ENCODE measurements at places on chromosomes 1 and 21. TPM values are rescaled to one million over a fixed set of nuclear protein-coding genes. Genes with fewer than 3 reads are reported as not detected.

Gene PLA2G2C
- not detected for polyA plus RNA-seq

Gene GPR52
- not detected for polyA plus RNA-seq

DNA sequence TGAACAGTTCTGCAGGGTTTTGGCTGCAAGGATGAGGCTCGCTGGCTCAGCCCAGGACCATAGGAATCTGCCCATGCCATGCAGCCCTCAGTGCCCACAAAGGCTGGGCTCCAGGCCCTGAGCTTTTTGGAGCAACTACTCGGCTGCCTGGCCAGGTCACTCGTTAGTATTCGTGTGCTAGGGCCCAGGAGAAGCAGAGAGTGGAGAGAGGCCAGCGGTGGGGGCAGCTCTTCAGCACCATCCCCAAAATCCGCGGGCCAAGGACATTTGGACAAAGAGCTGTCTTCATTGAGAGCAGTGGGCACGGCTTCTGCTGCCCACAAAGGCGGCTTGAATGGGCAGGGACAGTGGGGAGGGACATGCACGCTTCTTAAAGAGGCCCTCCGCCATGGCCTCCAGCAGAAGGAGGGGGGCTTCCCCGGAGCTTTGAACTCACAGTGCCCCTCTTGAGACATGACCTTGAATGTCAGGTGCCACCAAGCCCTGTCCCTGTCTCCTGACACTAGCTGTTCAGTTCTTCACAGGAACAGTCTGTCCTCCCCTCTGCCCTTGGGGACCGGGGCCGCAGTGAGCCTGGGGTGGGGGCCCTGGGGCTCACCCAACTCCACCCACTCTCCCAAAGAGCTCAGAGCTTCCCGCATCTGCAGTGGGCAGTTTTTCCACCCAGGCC, 106.1 kb upstream of the ARHGEF16 start:
- no peak for DNase-seq

- DNase-seq, result no peak
Measured at GRCh38 chr1:6300342-6301048, 39.6 kb upstream of the GPR153 start.

- peak; percentile 60 for DNase-seq
Measured at GRCh38 chr1:101357444-101357986, 120.7 kb downstream of the S1PR1 start.

GRCh38 chr1:229699613-229700267, 73.7 kb downstream of the URB2 start:
- no peak for DNase-seq

GRCh38 chr1:61227857-61228550, 145.6 kb downstream of the NFIA start:
- no peak for DNase-seq

DNA sequence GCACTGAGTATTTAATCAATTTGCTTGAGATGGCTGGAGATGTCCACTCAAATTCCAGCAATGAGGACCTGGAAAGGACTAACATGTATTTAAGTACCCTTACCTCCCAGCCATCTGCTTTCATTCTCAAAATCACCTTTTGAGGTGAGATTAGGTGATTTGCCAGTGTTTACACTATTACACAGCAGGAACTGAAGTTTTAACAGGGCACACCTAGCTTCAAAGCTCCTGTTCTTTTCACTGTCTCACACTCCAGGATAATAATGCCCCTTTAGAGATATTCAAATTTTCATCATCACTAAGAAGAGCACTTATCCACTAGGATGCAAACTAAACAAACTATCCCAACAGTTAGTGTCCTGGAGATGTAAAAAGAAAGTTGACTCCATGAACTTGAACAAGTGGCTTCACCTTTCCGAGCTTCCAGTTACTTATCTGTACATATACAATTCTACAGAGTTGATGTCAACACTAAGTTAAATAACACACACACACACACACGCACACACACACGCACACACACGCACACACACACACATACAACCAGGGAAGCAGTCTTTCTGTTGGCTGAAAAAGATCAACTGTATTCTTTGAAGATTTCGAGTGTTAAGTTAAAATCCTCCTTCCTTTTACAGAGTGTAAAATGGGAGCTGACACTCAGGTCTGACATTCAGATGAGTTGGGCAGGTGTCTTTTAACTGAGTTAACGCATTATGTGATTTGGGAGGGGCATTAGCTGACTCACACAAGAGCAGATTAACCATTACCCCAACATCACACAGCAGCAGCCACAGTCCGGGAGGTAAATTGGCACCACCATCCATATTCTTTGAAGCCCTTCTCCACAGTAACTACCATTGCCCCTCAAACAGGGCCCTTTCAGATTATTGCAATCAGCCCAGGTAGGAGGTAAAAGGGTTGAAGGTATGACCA, 15.5 kb upstream of the JAK1 start:
- no peak for DNase-seq

GRCh38 chr1:245598524-245599305, 443.9 kb downstream of the KIF26B start:
- no peak for DNase-seq

DNA sequence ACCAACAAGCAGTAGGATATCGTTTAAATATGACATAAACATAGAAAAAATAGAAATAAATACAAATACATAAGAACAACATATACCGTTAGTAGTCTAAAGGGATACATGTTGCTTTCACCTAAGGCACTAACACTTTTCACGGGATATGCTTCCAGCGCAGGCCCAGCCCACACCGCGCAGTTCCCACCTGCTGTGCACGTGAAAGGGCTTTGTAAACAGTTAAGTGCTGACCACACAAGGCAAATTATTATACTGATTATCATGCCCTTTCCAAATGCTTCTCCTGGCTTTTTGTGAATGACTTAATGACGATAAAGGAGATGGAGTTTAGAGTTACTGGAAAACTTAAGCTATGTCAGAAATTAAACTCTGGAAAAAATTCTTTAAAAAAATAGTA, 11.3 kb upstream of the IL22RA1 start:
- no peak for DNase-seq

All from CD4-positive, CD25-positive, alpha-beta regulatory T cell (primary cell).